BJ (cell line): ENCODE measurements at places on chromosomes 6 and 20.

DNA sequence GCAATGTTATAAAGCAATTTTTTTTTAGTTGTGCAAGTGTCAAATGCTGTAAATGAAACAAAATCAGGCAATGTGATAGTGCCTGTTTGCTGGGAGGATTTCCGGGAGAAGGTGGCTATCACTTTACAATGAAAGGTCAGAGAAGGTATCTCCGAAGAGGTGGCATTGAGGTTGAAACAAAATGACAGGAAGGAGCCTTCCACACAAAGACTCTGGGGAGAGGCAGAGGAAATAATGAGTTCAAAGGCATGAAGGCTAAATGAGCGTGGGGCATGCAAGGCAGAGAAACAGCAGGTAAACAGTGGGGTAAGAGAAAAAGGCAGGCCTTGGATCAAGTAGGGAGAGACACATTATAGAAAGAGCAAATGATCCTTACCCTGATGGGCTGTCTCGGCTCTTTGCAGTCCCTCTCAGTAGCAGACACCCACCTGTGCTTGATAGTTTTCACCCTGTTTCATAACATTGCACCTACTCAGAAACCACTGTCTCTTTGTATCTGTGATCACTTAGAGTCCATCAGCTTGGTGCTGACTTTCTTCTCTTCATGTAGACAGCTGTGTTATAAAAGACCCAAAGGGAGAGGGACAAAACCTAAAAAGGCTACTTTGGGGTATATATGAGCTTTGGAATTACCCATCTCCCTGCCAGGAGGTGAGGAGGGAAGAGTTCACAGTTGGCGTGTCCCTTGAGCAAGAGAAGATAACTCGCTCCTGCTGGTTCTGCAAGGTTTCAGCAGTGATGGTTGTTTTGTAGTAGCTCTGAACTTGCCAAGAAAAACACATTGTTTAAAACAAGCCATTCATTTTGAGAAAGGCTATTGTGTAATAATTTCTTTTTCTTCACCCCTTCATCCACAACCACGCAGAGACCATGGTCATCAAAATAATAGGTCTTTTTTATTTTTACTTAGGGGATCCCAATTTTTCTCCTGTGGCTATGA, 22.3 kb downstream of the NRN1 start:
- no peak for DNase-seq

- DNase-seq = no peak
Measured at GRCh38 chr20:48057251-48057650, 272.0 kb upstream of the SULF2 start.

DNA sequence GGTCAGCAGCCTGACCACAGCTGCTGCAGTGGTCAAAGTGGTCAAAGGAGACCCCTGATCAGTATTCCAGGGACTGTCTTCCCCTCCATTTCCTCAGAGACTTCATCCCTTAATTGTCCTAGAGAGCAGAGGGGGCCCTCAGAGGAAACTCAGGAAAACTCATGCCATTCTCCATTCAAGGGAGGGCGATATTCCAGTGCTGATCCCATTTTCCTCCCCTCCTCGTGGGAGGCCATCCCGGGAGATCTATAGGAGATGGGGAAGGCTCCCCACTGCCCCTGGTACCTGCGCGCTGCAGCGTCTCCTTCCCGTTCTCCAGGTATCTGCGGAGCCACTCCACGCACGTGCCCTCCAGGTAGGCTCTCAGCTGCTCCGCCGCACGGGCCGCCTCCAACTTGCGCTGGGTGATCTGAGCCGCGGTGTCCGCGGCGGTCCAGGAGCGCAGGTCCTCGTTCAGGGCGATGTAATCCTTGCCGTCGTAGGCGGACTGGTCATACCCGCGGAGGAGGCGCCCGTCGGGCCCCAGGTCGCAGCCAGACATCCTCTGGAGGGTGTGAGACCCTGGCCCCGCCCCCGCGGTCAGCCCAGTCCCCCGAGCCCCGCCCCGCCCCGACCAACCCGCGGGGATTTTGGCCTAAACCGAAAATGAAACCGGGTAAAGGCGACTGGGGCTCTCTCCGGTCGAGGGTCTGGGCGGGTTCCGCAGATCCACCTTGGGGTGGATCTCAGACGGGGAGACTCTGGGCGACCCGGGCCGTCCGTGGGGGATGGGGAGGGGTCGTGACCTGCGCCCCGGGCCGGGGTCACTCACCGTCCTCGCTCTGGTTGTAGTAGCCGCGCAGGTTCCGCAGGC, 878 bp downstream of the HLA-C start:
- no peak for DNase-seq

GRCh38 chr6:71468038-71468437, 179.4 kb downstream of the OGFRL1 start:
- DNase-seq = no peak

DNA sequence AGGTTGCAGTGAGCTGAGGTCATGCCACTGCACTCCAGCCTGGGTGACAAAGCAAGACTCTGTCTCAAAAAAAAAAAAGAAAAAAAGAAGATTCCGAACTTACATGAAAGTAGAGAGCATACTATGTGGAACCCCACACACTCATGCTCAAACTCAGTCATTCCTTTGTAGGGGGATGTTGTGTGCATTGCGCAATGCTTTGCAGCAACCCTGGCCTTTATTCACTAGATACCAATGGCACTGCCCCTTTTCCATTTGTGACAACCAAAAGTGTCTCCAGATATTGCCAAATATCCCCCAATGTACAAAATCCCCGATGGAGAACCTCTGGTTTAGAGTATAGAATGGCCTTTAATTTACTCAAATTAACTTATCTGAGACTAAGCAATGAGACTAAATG, 158.6 kb downstream of the GJA1 start:
- DNase-seq = no peak

DNA sequence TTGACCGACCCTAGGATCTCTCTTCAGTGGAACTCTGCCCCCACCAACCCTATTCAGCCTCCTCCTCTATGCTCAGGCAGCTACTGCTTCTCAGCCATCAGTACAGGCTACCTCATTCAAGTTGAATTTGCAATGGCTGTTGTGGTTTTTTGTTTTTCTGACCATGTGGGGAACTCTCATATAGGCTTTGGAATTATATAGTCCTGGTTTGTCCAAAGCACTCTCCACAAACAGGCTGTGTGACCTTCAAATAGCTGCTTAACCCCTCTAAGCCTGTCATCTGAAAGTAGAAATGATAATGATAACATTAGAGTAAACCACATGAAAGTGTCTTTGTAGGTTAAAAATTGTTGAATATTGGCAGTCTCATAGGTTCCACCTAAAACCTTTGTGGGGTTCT, 80.3 kb downstream of the UNC5CL start:
- no peak for DNase-seq

DNA sequence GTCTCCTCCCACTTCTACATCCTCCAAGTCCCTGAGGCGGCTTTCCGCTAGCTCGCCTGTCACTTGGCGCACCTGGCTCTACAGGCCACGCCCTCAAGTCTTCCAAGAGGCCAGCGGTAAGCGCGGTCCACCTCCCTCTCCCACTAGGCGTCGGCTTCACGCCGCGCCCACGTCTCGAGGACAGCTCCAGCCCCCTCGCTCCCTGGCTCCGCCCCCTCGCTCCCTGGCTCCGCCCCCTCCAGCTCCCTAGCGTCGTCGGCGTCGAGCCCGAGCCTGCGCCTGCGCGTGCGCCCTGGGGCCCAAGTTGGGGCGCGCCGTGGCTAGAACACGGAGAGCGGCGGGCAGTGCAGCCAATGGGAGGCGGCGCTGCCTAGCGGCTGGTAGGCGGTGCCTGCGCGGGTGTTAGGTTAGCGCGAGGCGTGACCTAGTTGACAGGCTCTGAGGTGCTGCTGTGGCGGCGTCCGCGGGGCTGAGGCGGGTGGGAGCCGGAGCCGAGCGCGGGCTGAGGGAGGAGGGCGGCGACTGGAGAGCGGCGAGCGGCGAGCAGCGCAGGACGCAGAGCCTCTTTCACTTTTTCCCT, at the start of gene MACROD2:
MACROD2 (plus strand) TSS at position 431 of the 580 bp plus-strand sequence.
- peak; percentile 54 for DNase-seq

- no peak for DNase-seq
Measured at GRCh38 chr6:78999737-79000136, 78.3 kb downstream of the PHIP start.

DNA sequence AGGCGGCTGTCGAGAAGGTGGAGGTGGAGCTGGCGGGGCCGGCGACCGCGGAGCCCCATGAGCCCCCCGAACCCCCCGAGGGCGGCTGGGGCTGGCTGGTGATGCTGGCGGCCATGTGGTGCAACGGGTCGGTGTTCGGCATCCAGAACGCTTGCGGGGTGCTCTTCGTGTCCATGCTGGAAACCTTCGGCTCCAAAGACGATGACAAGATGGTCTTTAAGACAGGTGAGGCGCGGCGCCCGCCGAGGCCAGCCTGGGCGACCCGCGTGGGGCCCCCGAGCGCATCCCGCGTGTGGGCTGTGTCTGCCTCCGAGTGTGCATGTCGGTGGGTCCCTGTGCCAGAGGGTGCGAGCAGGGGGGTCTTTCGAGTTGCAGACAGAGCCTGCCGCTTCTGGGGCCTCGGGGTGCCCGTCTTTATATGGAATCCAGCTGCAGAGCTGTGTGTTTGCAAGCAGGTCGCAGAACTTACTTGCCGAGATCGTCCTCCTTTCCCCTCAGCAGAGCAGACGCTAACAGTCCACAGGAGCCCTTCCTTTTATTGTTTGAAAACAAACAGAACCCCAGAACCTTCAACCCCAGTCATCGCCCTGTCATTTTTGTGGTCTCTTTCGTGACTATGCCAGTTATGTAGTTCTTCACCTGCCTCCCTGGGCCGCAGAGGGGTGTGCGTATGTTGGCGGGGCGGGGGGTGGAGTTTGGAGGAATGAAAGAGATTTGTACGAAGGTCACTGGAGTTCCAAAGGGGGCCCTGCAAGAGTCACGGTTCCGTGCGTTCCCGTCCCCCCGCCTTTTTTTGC, 766 bp downstream of the SLC16A10 start:
- no peak for DNase-seq

- no peak for DNase-seq
Measured at GRCh38 chr6:31453259-31453658, 44.7 kb upstream of the MICB start.

DNA sequence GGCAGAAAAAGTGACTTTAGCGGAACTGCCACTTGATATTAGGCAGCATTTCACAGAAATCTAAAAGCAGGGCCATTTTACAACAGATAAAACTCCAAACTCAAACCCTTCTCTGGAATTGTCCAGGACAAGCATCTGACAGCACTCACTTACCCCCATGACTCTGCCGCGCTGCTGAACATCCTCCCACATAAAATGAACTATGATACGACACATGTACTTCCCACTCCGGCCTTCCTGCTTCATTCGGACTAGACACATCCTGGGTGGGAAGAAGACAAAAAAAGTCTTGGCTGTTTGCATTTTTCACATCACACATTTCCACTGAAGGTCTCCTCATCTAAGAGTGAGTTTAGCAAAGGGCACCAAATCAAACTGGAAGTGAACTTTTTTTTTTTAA, 54.8 kb upstream of the FAM83C start:
- DNase-seq = no peak

DNA sequence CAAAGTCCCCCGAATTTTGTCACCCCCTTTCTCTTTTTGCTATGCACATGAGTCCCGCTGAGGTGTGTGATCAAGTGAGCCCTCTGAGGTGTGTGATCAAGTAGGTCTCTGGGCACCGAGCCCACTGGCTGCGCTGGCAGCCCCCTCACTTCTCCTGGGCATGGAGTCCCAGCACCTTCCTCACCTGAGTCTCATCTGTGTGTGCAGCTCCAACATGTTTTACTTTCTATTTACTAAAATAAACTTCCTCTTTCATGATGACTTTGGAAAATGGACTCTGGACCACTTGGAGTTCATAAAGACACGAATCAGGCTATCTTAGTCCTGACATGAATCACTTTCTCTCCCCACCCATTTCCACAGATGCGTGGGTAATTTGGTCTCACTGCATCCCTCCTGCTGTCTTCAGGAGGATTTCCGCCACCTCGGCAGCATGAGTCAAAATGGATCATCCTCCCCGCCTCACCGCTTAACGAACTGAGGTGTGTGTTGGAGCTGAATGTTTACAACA, 39.8 kb downstream of the PRDM1 start:
- DNase-seq = no peak

DNA sequence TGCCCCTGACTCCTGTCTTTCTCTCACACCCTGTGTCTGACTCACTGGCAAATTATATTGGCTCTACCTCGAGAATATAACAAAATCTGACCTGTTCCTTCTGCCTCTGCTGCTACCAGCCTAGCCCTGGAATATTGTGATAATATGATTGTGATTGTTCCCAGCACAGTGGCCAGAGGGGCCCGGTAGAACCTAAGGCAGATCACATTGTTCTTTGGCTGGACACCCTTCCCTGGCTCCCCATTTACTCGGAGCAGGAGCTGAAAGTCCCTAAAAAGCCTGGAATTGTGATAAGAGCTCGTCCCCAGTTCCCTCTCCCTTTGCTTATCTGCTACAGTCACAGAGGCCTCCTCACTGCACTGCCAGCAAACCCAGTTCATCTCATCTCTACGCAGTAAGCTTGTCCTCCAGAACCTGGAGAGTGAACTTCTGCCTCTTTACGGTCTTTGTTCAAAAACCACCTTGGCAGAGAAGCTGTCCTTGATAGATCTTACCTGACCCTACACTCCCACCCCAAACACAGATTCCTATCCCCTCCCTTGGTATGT, 21.8 kb downstream of the SERPINB6 start:
- DNase-seq = no peak

DNA sequence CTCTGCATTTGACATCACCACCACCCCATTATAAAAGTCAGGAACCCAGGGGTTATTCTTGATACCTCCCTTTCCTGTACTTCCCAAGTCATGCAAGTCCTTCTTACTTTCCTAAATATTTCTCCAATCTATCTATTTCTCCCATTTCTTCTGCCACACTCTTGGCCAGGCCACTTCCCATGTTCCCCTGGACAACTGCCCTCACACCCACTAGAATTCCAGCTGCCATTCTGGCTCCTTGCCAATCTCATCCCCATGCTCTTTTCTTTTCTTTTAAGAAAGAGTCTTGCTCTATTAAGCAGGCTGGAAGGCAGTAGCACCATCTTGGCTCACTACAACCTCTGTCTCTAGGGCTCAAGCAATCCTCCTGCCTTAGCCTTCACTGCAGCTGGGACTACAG, 15.2 kb downstream of the DEFB132 start:
- no peak for DNase-seq

DNA sequence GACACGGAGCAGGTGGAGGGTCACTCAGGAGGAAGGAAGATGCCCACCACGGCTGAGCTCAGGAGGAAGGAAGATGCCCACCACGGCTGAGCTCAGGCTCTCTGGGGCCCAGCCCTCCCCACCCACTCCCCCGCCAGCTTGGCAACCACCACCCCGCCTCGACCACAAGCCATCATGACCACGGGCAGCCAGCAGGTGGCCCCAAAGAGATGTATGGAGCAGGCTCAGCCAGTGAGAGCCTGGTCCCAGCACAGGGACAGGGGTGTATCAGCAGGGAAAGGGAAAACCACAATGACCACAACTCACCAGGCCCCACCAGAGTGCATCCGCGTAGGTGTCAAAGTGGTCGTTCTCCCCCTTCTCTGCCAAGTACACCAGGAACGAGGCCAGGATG, 30.4 kb downstream of the KCNQ2 start:
- no peak for DNase-seq

- no peak for DNase-seq
Measured at GRCh38 chr20:64111841-64112641, 4.7 kb upstream of the NPBWR2 start.

DNA sequence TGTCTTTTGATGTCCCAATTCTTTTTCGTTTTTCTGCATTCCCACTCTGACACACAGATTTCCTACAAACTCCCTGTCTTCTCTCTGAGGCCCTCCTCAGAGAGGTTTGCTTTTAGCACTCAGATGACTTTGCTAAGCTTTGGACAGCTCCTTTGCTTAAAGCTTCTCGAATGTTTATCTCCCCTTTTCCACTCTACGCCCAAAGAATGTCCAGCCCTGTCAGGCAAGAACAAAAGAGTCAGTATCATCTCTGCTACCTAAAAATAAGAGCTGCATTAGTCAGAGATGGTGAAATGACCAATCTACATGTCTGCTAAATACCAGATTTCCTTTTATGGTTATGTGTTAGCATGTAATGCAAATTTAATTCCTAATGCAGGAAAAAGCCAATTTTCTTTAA, 56.8 kb downstream of the PREP start:
- DNase-seq = no peak
